ENCODE measurements at places on chromosomes 6 and 20.

- DNase-seq = no peak
These were observed 70.6 kb downstream of the ZC2HC1B start for GRCh38 chr6:143934867-143935266.

- DNase-seq = no peak
These were observed 314.5 kb downstream of the EYA4 start for GRCh38 chr6:133555685-133556084.

DNA sequence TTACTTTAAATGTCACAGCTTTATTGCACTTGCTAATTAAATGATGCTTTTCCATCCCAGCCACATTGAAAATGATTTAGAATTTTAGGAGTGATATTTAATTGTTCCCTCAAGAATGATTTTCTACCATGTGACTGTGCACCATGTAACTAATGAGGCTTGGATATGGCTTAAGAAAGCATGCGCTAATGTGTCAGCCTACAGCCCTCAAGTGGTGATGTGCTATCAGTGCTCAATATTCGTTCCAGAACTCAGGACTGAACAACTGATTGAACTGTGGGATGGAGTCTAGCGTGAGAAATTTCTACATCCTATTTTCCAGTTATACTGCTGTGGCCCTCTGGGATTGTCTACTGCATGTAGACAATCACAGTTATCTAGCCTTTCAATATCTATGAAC lies 71.5 kb downstream of the PKIB start:
- no peak for DNase-seq

DNA sequence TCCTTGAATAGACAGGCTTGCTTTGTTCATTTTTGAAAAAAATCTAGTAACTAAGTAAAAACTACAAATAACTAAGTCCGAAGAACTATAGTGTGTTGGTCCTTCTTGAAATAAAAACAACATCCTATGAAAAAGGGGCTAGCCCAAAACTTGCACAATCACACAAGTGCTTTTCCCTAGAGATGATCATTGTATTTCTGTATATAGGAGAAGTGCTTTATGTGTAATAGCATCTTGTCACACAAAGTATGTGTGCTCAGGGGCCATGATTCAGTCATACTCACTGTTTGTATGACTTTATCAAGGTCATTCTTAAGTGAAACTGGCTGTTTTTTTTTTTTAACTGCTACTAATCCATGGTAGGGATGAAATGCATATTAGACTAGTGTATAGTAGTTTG lies 179.8 kb downstream of the DTNBP1 start:
- DNase-seq = no peak

DNA sequence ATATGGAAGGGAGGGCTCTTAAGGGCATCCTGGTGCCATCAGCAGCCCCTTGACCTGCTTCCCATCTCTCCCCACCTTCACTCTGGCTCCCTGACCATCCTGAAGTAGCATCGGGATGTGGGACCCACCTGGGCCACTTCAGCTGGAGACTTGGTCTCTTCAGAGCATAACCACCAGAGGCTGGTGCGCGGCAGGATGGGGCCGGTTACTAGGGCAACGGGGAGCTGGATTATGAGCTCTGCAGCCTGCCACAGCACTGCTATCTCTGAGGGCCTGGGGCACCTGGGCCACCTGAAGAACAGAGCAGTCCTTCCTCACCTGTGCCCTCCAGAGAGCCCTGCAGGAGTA lies 79.7 kb downstream of the SYNJ2 start:
- DNase-seq = no peak

DNA sequence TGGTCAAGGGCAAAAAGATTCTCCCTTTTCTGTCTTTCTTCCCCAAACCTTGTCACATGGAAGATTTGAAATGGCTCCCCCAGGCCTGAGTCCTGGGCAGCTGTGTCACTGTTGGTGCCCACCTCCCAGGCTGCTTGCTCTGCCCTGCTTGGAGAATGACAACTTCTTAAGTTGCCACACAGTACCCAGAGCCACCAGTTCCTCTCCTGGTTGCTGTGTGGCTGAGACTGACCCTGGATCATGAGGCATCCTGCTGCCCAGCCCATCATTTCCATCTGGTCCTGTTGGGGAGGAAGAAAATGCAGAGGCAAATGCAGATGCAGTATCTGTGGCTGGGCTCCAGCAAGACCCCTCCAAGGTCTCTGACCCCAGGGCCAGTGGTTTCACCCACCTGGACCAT lies 113.7 kb downstream of the PHACTR3 start:
- no peak for DNase-seq

DNA sequence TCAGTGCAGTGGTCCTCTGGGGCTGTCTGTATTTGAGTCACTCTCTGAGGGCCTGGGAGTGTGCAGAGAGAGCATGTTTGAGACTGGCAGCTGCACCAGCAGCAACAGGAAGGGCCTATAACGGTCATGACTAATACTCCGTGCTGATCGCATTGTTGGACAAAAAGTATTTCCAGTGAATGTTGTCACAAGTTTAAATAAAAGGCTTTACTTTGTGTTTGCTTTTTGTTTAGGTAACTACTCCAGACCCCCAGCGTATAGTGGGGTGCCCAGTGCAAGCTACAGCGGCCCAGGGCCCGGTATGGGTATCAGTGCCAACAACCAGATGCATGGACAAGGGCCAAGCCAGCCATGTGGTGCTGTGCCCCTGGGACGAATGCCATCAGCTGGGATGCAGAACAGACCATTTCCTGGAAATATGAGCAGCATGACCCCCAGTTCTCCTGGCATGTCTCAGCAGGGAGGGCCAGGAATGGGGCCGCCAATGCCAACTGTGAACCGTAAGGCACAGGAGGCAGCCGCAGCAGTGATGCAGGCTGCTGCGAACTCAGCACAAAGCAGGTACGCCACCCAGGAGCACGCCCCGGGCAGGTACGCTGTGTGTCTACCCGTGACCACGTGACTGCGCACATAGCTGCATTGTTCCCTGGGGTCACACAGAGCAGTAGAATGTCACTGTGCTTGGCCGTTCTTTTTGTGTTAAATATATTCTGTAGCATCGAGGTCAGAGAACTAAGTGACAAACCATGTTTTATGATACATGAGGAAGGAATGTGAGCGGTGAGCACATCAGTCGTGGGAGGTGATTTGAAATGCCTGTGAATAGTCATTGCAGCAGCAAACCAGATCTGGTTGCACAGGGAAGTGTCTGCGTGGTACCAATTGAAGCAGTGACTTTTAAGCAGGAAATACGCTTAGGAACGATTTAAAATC lies 174.7 kb downstream of the TMEM242 start:
- DNase-seq = no peak

GRCh38 chr20:34328928-34329677 lies 25.9 kb upstream of the AHCY start:
- DNase-seq = no peak

- no peak for DNase-seq
These were observed 134.1 kb downstream of the CCDC170 start for GRCh38 chr6:151627689-151628444.

DNA sequence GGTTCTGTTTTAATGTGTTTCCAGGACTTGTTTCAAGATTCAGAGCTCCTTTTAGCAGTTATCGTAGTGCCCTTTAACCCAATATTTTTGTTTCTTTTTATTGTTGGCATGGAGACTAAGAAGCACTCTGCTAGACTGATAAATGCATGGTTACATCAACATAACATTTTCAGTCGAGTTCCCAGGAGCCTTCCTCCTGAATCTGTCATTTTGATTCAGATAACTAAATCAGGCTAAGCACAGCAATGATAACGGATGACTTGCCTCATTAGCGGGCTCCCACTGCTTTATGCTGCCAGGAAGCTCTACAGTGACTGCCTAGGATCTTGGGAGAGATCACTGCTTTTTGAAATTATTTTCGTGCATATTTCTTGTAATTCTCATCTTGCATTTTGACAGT lies 772.8 kb upstream of the GJE1 start:
- no peak for DNase-seq

- no peak for DNase-seq
These were observed 10.8 kb upstream of the BTBD3 start for GRCh38 chr20:11906626-11907480.

DNA sequence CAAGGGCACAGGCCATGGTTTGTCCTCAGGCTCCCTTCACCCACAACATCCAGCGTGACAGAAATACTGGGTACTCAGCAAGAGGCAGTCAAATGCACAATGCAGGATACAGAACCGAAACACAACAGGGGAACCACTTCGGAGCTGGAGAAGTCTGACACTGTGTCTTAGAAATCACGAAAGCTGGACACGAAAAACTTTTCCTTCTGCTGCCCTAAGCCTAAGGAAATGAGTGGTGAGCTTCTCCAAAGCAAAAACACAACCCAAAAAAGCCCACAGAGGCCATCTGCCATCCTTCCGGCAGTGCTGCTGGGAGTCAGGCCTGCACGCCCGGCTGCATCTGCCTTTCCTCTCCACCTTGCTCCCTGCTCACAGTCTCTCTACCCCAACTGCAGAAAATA lies 106.3 kb downstream of the SLC23A2 start:
- DNase-seq = no peak

DNA sequence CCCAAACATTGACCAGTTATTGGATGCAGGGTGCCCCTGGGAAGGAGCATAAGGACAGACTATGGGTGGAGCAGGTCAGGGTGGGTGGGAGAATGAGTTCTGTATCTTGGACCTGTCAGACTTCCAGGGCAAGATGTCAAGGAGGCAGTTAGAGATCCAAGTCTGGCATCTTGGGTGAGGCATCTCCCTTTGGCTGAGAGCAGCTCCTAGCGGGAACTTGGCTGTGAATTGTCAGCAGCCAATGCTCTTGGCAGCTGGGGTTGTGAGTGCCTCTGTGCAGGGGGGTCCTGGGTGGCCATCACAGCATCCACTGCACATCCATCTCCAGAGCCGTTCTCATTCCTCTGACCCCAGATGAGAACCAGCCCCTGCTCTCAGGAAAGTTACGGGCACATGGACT lies 117.0 kb upstream of the MYL9 start:
- no peak for DNase-seq

DNA sequence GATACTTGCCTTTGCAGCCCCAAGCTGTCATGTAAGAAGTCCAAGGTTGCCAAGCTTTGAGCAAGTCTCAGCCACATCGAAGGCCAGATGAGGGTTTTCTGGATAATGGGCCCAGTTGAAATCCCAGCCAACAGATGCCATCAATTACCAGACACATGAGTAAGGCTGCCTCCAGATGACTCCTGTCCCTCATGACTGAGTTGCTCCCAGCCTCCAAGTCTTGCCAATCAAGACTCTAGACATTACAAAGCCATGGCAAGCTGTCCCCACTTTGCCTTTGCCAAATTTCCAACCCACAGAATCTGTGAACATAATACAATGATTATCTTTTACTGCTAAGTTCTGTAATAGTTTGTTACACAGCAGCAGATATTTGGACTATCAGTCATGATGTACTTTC lies 76.8 kb upstream of the ARMC2 start:
- no peak for DNase-seq

DNA sequence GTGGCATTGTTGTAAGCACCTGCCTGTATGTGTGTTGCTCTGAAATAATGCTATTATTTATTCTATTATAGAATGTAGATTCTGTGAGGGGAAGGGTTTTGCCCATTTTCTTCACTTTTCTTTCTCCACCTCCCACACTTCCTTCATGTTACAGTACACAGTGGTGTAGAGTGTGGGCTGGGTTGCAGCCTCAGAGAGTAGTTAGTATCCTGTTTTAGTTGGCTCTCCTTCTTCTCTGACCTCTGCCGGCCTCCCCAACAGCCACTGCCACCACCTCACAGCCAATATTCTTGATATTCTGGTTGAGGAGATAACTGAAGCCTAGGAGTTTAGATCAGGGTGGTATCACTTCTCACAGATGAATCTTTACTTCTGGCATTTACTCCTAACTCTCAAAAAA lies 143.4 kb downstream of the BCKDHB start:
- no peak for DNase-seq

Data from left renal pelvis (tissue), 4 donors.